ENCODE measurements at places on chromosomes 11 and 22.

- no peak for DNase-seq
Observed at GRCh38 chr11:79857377-79858214, 416.8 kb upstream of the TENM4 start.

- DNase-seq, result no peak
Observed at GRCh38 chr11:93033093-93033492, 63.6 kb downstream of the MTNR1B start.

DNA sequence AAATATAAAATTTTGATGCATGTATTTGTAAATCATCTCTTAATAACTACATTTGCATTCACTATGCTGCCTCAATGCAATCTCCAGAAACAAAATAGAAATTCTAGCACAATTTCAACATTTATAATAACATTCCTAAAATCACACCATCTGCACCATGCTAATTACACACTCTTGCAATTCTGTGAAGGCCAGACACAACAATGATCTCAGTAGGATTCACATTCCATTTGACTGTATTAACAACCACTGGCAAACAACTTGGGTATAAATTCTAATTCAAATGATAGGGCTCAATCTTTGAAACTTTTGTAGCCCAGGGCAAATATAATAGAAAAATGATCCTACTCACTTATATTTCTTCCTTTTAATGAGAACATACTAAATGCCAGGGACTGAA lies 25.9 kb downstream of the RAB6A start:
- no peak for DNase-seq

GRCh38 chr11:28842716-28843115 lies 734.5 kb downstream of the METTL15 start:
- DNase-seq, result no peak

DNA sequence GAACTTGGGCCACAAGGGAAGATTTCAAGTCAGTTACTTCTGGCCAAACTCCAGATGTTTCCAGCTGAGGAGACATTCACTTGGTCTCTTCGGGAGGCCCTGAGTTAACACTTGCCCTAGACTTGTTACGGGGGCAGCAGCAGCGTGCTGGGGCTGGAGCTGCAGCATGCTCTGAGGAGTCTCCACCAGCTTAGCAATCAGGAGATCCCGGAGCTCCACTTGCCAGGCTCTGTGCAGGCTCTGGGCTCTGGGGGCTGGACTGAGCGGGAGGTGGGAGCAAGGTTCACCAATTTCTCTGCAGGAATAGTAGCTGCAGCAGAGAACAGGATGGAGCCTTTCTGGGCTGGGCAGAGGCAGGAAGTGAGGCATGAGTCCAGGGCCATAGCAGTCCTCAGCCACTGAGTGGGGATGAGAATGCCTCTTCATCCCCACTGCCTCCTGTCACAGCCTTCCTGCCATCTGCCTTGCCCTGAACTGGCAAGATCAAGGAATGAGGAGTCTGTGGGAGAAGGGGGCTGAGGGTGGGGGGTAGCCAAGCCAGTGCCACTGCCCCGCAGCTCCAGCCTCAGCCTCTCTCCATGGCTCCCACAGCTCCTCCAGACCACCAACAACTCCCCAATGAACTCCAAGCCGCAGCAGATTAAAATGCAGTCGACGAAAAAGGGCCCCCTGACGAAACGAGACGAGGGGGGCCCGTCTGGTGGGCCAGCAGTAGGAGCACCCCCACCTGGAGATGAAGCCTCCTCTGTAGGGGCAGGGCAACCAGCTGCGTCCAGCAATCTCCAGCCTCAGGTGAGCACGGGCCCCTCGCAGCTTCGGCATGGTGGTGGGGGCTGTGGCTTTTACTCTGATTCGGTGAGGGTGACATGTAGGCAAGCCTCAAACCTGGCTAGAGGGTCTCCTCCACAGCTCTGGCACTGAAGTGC lies 23.4 kb downstream of the GTPBP1 start:
- no peak for DNase-seq

- DNase-seq, result no peak
Observed at GRCh38 chr11:118223992-118224391, 819 bp downstream of the JAML start.

- DNase-seq, result no peak
Observed at GRCh38 chr11:134797411-134798089, 385.5 kb upstream of the B3GAT1 start.

GRCh38 chr11:61512435-61512834 lies 3.9 kb downstream of the LRRC10B start:
- DNase-seq, result no peak

GRCh38 chr11:12287374-12288211 lies 89.8 kb upstream of the PARVA start:
- no peak for DNase-seq

GRCh38 chr11:121547574-121547973 lies 94.8 kb upstream of the SORL1-AS1 start:
- no peak for DNase-seq

DNA sequence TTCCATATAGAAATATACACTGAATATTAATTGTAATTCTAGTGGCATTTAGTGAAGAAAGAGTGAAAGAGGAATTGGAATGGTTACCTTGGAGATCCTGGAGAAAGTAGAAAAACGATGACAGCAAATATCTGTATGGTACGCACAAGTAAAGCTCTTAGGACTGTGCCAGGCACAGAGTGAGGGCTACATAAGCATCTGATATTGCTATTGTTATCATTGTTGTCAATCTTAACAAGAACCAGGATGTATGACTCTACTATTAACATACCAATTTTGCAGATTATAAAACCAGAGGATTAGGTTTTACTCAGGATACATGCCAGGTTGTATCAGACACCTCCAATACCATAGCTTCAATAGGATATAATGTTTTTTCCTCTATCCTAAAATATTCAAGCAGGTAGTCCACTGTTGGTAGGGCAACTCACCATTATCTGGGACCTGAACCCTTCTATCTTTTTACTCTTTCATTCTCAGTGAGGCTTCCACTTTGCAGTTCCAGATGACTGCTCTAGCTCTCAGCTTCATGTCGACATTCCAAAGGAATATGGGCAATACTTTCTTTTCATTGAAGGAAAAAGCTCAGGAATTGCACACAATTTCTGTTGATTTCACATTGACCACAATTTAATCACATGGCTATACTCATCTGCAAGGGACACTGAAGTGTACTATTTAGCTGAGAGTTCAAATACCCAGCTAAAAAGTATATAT lies 73.2 kb downstream of the RAB38 start:
- DNase-seq, result no peak

GRCh38 chr11:76888989-76889388 lies 28.3 kb downstream of the ACER3 start:
- DNase-seq, result no peak

DNA sequence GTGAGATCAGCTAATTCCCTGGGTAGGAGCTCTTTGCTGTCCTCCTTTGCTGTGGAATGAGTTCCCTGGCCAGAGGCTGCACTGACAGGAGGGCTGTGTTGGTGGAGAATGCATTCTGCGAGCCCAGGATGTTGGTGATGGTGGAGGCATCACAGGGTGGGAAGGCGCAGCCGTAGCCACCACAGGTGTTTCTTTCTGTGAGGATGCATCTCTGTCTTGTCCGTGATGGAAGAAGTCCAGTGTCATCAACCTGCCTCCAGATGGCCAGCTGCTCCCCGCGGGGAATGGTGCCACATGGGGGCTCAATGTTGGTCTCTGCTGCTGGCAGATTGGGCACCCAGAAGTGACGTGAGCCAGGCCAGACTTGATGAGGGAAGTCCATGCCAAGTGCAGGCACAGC lies 972.1 kb downstream of the TBC1D22A start:
- no peak for DNase-seq

GRCh38 chr11:76791861-76792260 lies 8.7 kb downstream of the TSKU start:
- DNase-seq, result no peak

DNA sequence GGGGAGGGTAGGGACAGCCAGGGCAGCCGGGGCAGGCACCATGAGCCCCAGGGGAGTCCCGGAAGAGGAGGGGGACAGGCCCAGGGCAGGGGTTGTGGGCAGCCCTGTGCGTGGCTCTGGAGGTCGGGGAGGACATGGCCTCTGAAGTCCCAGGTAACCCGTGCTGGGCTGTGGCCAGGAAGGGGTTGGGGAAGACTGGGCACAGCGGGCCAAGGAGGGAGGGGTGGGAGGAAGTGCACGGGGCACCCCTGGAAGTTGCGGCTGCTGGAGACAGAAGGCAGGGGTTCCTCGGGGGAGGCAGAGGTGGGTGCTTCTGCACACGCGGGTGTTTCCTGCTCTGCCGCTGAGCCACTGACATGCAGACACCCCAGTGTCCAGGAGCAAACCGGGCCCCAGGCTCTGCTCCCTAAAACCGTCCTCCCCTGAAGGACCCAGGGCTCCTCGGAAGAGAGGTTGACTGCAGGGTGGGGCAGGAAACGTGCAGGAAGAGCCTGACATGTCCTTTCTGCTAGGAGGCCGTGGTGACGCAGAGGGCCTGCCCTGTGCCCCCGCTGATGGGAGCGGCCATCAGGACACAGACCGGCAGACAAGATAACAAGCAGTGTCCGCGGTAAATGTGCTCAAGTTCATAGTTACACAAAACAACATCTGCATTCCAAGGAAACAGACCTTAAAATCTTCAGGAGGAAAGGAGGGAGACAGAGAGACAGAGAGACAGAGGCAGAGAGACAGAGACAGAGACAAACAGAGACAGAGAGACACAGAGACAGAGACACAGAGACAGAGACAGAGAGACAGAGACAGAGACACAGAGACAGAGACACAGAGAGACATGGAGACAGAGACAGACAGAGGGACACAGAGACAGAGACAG lies 5.7 kb downstream of the TNNI2 start:
- no peak for DNase-seq

DNA sequence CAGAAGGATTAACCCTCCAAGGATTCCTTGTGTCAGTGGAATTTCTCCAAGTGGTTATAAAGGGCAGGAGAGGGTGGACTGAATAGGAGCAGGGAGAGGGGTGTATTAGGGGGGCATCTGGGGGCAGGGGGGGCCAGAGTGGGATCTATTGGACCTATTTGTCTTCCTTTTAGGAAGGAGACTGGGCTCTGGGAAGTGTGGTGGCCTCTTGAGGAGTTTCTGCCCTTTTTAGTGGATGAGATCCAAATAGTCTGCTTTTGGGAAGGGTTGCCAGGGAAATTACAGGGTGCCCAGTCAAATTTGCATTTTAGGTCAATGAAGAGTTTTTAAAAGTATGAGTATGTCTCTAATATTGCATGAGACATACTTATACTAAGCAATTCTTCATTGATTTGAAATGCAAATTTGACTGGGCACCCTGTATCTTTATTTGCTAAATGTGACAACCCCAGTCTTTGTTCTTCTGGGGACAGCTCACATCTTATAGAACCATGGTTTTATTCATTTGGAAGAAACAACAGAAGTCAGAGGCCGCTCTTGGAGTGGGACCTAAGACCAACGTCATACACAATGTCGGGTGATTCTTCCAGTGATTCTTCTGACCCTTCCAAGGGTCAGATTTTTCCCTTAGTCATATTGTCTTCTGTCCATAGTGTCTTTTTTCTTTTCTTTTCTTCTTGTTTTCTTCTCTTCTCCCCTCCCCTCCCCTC lies 429 bp upstream of the SLC22A6 start:
- no peak for DNase-seq

- DNase-seq, result no peak
Observed at GRCh38 chr11:65698205-65698604, 13.8 kb upstream of the KAT5 start.

GRCh38 chr11:28146123-28146751 lies 38.0 kb downstream of the METTL15 start:
- no peak for DNase-seq

DNA sequence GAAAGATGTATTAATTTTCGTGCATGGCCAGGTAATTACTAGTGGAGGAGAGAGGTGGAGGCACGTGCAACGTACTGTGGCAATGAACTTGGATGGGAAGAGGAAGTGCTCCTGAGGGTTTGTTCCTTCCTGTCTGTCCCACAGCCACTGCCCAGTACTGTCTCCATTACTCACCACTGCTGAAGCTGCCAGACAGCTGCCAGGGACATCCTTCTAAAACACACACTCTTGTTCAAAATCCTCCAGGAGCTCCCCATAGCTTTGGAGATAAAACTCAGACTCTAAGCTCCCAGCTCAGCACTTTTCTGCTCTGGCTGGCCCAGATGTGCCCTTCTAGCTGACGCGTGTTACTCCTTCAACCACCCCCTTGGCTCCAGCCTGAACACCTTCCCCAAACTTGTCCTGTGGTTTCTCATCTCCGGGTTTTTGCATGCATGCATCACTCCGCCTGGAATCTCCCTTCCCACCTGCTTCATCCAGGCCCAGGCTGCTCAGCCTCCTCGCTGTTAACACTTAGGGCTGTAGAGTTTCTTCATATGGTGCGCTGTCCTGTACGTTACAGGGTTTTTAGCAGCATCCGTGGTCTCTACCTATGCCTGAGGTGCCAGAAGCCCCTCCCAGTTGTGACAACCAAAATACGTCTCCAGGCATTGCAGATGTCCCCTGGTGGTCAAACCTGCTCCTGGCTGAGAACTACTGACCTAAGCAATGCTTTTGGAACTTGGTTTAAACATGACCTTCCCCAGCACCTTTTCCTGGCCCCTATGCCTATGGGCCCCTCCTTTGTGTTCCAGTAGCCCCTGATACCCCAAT lies 69.5 kb downstream of the C11orf91 start:
- no peak for DNase-seq

DNA sequence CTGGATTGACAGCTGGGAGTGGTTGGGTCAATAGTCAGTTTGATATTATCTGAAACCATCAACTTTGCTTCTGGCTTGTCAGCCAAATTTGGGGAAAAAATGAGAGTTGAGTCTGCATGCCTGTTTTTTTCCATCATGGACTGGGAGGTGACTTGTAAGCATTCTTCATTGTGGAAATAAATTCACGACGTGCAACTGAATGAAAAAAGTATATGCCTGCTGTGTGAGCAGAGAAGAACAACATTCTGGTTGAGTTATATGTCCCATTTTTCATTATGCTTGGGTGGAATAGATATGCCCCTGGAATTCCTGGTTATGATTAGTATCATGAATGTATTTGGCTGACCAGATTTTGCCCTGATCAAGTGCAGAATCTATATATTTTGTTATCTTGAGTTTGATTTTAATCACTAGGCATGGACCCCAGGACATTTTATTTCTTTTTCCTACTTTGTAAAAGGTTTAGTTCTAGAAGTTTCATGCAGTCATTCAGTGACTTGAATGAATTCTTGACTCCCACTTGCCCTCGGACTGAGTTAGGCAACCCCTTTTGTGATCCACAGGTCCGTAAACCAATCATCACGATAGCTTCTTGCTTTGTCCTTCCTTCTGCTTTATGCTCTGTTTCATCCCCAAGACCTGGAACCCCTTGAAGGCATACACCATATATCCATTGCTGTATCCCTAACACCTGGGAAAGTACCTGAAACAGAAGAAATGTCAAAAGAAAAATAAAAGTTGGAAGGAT lies 205.8 kb downstream of the NAV2 start:
- no peak for DNase-seq

DNA sequence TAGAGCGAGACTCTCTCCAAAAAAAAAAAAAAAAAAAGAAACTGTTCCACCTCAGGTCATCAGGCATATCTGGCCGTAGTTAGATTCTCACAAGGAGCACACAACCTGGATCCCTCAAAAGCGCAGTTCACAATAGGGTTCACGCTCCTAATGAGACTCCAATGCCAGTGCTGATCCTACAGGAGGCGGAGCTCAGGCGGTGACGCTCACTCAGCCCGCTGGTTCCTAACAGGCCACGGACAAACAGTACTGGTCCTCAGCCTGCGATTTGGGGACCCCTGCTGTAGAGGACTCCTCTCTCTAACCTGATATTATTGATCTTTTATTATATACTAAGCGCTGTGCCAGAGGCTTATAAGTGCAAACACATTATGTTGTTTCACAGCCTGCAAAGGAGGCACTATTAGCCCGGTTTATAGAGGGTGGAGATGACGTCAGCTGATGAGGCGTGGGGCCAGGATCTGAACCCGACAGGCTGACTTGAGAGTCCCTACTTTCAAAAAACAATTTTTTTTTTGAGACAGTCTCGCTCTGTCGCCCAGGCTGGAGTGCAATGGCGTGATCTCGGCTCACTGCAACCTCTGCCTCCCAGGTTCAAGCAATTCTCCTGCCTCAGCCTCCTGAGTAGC lies 4.9 kb upstream of the MAFF start:
- no peak for DNase-seq

All from caudate nucleus (tissue), 63 donors.